ENCODE measurements at places on chromosomes 7 and 10.

GRCh38 chr10:132151286-132151950 lies 35.3 kb upstream of the DPYSL4 start:
- DNase-seq: no peak

GRCh38 chr7:8531991-8532515 lies 98.6 kb downstream of the NXPH1 start:
- peak; percentile 30 for DNase-seq

DNA sequence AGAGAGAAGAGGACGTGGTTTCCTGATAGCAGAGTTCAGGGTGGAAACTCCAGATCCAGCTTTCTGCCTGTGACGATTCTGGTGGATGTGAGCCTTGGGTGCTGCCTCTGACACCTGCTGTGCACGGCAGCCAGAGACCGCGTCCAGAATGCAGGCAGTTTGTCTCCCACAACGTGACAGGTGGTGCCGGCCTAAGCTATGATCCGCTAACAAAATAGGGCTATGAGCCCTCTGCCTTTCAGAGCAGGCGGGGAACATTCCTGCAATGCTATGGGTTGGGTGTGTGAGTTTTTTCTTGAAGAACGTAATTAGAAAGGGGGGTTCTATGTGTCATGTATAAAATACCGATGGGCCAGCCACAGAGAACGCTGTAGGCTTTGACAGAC lies 297.3 kb upstream of the PRKCQ start:
- no peak for DNase-seq

DNA sequence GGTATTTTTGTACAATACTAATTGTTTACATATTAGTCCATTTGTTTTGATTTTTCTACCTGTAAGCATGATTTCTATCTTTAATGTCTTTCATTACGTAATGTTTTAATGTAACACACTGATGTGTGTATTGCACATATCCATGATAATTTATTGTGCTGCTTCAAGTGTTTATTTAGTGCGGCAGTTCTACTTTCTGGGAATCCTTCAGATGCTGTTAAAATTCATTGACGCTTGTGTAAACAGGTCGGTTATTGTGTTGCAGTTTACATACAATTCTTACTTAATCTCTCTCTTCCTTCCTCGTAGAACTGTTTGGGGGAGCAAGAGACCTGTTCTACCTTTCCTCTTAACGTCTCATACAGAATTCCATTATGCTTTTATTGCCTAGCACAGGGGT lies 6.9 kb downstream of the TMEM60 start:
- DNase-seq: no peak

GRCh38 chr10:103637927-103638557 lies 144.5 kb downstream of the NEURL1 start:
- DNase-seq: no peak

GRCh38 chr7:70660154-70660818 lies 471.7 kb upstream of the GALNT17 start:
- DNase-seq: no peak

DNA sequence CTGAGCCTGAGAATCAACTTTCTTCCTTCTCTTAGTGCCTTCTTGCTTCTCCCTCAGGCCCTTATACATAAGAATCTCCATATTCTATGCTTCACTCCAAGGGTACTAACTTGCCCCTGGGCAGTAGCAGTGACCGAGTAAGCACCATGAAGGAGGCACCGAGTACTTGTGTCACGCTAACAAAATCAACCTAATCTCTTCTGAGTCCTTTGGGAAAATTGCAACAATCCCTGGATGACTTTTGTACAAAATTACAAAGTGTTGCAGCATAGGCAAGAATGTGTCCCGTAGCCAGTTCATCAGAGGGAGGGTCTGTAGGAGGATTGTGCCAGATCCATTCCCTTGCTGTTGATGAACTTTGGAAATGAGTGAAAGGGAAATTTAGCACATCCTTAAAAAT lies 80.4 kb upstream of the EEPD1 start:
- DNase-seq: no peak

DNA sequence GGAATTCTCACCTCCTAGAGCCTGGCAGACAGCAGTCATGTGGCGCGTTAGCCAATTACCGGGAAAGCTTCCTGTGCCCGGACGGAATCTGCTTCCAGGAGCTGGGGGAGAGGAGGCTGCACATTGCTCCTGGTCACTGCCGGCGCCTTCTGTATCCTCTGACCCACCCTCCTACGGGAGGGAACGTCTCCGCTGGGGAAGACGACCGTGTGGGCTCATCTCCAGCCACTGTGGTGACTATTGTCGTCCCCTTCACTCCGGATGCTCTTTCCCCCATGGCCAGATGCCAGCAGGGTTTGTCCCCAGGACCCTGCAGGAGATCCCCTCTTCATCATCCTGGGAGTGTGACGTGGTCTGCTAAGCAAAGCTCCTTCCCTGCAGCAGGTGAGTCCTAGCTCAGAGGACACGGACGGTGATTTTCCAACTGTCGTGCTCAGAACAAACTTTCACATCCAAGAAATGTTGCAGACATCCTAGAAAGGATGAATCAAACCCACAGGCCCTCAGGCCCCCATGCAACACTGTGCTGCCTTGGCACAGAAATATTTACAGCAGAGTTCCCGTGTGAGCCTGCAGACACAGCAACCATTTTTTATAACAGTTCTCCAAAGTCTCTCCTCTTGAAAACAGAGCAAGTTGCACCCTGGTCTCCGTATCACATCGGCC lies 29.6 kb upstream of the FAM20C start:
- DNase-seq: no peak

DNA sequence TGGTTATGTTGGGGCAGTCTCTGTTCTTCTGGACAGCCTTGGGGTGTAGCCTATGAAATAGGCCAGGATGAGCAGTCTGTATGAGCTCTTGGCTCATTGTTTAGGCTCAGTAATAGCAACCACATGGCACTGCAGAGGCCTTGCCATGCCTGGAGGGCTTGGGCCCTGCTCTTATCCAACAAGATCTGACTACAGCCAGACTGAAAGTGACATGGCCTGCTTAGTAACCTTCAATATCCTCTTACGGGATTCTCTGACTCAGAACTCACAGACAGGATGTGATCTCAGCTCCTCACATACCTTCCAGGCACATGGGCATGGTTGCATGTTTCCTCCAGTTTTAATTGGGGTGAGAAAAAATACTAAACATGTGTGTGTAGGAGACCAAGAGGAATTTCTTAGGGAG lies 289.3 kb downstream of the PTEN start:
- DNase-seq: no peak

DNA sequence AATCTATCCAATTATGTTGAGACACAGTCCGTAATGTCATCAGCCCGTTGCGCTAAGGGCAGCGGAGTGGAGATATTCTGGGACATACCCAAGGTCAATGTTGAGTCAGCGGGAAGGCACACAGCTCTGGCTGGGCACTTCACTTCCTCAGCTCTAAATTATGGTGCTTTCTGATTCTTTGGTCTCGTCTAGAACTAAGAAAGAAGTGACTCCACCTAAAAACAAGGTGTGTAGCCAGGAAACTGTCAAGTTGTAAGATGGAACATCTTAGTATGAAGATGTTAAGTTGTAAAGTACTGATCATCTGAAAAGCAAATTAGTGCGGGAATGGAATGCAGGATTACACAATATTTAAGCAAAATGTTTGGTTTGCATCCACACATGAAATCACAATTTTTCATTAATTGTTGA lies 43.1 kb downstream of the BAIAP2L1 start:
- no peak for DNase-seq

GRCh38 chr7:155962191-155962967 lies 150.1 kb upstream of the SHH start:
- no peak for DNase-seq

DNA sequence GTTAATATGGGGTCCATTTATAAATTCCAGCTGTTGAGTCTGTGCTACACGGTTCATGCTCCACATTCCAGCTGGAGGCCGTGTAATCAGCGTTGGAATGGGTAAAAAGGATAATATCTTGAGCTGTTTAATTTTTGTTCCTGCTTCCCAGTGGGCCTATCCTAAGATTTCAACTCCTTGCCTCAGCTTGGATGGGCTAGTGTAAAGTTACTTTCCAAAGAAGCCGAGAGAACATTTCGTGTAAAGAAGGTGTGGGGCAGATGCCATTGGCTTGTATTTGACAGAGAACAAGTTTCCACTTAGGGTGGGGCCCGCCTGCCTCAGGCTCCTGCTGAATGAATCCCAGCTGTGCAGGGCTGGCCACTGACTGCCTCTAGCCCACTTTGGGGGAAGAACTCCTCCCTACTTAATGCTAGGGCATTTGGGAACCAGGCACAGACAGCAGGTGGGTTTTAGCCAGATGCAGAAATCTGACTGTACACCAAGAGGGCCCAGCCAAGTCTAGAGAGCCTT lies 125.9 kb upstream of the LYZL2 start:
- DNase-seq: no peak

GRCh38 chr7:45408409-45408737 lies 165.8 kb upstream of the ADCY1 start:
- DNase-seq: no peak

- DNase-seq: no peak
Measured at GRCh38 chr10:34504534-34504933, 310.6 kb downstream of the PARD3 start.

DNA sequence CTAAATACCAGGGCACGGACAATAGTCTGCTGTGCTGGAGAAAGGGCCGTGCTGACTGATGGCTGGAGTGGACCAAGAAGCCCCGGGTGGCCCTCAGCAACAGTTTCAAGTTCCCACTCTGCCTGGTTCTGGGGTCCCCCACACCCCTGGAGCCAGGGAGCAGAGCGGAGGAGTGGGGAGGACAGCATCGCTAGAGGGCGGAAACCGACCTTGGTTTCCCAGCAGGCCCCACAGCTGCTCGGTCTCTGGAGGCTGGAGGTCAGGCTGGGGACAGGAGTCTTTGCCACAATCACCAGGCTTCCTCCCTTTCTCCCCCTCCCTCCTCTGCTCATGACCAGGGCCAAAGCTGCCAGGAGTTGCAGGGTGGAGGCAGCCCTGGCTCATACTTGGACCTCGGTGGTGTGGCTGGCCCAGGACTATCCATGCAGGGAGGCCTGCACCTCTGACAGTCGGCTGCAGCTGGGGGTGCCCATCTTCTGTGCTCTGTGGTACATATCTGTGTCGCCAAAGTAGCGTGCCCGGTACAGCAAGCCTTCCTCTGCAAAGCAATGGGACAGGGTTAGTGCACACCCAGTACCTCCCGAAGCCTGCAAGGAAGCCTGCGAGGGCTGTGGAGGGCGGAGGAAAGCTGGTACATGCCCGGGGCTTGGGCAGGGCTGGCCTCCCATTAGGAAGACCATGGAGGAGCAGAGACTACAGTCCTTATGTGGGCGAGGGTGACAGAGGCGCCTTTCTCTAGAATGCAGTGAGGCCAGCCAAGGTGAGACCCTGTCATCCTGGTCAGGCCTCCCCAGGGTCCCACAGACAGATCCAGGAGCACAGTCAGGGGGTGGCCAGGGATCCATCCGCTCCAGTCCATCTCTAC lies 19.1 kb downstream of the DNAJB12 start:
- DNase-seq: no peak

GRCh38 chr7:87391020-87391701 lies 45.7 kb downstream of the CROT start:
- DNase-seq: no peak

DNA sequence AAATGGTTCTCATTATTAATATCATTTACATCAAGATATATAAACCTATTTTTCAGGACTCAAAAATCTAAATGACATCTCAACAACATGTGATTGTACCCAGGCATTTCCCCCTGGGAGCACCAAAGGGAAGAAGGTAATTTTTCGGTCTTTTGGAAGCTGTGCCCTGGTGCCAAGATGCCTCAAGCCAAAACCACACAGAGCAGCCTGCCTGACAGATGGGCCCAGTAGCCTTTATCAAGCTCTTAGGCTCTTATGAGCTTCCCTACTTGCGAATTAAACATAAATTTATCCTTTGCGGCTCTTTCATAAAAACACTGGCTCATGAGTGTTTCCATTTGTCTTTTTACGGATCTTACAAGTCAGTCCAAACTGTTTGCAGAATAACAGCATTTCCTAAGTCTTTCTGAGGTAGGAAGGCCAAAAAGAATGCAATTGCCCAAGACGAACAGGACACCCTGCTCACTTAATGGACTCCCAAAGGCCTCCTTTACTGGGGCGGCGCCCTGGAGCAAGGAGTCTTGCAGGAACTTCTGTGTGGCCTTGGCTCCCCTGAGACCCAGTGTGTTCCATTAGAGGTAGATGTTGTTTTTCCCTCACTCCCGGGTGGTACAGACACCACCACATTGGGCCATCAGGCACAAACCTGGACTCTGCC lies 4.1 kb upstream of the RASSF4 start:
- DNase-seq: no peak

GRCh38 chr10:75407224-75407712 lies 5.7 kb upstream of the ZNF503 start:
- DNase-seq: peak; percentile 33

GRCh38 chr10:31554556-31554955 lies 235.5 kb downstream of the ZEB1 start:
- no peak for DNase-seq

GRCh38 chr10:93357680-93358079 lies 124.5 kb downstream of the MYOF start:
- DNase-seq: peak; percentile 1

DNA sequence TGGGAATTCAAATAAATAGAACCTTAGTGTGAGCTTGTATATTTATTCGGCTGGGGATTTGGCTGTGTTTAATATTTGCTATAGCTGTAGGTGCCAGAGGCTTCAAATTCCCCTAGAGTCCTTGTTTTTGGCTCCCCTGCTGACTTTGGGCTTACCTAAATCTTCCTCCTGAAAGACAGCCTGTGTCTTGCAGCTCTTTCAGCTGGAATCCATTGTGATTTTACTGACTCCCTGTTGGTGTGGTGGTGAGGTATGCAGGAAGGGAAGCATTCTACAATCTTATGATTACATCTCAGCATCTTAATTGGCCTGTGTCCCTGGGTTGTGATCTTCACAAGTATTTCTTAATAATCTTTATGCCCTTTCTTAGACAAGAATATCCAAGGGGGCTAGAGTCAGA lies 25.9 kb downstream of the FOXI2 start:
- DNase-seq: no peak

GRCh38 chr7:4286351-4286750 lies 395.7 kb upstream of the FOXK1 start:
- peak; percentile 79 for DNase-seq

DNA sequence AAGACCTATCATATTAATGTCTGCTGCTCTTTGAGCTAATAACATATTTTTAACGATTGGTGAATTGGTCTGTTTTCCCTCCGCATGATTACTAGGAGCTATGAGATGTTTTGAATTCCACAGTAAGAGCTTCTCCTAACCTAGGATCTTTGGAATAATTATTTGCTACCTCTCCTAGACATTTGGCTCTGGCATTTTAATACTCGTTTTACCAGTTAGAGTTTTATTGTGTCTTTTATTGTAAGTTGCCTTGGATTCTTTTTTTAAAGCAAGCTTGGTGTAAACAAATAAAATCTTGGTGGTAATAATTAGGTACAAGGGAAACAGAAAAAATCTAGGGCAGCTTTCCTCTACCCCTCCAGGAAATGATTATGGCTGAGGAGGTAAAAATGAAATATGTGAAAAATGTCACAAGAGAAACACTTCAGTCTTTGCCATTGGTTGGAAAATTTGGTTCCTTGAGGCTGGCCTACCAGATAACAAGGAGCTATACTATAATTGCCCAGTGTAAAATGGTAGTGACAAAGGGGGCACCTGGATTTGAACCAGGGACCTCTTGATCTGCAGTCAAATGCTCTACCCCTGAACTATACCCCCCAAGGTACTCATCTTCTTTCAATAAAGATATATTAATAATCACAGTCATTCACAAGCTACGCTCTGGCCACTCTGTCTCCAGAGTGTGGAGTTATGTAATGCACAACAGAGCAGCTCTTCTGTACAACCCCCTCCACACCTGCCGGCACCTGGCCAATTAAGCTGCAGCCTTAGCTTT lies 85.4 kb downstream of the ZNF777 start:
- no peak for DNase-seq
